ENCODE measurements at places on chromosomes 16 and 17. TPM values are rescaled to one million over a fixed set of nuclear protein-coding genes. Genes with fewer than 3 reads are reported as not detected.

The SULT1A1 gene
- 15.9 TPM for total RNA-seq

The WNT9B gene
- 0.89 TPM for total RNA-seq

The TLCD2 gene
- 4.3 TPM for total RNA-seq

GRCh38 chr17:45104907-45105624 lies 27.2 kb downstream of the PLCD3 start:
- H3K36me3 ChIP-seq, result peaks cover 17% of the 10 kb centered on the region
- no peaks in the 10 kb centered on the region for H3K27me3 ChIP-seq
- H3K27ac ChIP-seq, result no peak overlapping the region
- H3K4me3 ChIP-seq, result no peak overlapping the region
- DNase-seq, result no peak
- peaks cover 16% of the 10 kb centered on the region for H3K4me1 ChIP-seq

DNA sequence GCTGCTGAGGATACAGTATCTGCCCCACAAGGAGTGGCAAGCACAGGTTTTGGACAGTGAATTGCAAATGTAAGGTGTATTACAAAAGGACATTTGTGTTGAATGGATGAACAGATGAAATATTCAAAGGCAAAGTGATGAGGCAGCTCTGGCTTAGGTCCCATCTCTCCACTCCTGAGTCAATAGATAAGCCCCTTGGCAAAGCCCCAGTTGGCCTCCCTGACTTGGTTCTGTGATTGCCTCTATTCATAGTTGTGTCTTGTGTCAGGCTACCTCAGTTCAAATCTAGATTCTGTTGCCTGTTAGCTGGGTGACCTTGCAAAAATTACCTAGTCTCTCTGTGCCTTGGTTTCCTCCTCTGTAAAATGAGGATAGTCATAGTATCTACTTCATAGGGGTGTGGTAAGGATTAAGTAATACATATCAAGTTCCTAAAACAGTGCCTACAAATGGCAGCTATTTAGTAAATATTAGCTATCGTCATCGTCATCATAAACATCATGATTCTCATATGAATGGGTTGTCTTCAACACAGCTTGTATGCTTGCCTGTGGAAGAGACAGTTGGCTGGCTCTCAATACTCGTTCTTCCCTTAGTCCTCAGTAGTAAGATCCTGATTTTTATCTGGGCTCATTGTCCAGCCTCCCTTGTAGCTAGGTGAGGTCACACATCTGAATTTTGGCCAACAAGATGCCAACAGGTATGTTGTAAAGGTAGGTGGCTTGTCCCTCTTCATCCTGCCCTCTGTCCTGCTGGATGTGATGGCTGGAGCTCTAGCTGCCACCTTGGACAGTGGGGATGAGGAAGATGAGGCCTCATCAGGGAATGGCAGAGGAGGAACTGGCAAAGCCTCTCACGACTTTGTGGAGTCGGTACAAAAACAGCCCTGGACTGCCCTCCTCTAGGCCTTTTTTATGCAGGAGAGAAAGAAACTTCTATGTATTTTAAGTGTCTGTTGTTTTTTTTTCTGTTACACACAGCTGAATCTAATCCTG lies 2.1 kb upstream of the MFAP4 start:
- DNase-seq, result no peak
- H3K4me1 ChIP-seq, result peaks cover 42% of the 10 kb centered on the region
- no peak overlapping the region for H3K4me3 ChIP-seq
- no peaks in the 10 kb centered on the region for H3K27me3 ChIP-seq
- H3K36me3 ChIP-seq, result peaks cover 9% of the 10 kb centered on the region

DNA sequence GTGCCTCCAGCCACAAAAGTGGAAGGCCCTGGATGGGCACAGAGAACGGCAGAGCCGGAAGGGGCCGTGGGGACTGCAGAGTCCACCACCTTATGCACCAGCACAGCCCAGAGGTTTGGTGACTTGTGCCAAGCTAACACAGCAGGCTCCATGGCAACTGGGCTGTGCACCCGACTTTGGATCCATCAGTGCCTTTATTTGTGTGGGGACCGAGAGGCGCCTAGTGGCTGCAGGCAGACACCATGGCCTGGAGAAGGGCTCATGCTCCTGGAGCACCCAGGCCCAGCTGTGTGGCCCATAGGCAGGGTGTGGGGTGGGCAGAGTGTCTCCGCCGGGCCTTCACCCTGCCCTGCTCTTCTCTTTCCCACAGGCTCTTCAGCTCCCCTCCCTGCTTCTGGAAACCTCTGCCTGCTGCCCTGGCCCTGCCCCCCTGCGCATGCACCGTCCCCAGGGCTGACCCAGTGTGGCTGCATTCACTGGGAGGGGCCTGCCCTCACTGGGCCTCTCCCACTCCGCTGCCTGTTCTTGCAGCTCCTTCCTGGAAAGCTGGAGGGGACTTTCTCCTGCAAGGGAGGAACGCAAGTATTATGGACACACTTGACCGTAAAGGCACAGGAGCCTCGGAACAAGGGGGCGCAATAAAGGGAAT lies 10.1 kb downstream of the C16orf90 start:
- H3K36me3 ChIP-seq, result peaks cover 20% of the 10 kb centered on the region
- no peaks in the 10 kb centered on the region for H3K4me1 ChIP-seq
- DNase-seq, result no peak

DNA sequence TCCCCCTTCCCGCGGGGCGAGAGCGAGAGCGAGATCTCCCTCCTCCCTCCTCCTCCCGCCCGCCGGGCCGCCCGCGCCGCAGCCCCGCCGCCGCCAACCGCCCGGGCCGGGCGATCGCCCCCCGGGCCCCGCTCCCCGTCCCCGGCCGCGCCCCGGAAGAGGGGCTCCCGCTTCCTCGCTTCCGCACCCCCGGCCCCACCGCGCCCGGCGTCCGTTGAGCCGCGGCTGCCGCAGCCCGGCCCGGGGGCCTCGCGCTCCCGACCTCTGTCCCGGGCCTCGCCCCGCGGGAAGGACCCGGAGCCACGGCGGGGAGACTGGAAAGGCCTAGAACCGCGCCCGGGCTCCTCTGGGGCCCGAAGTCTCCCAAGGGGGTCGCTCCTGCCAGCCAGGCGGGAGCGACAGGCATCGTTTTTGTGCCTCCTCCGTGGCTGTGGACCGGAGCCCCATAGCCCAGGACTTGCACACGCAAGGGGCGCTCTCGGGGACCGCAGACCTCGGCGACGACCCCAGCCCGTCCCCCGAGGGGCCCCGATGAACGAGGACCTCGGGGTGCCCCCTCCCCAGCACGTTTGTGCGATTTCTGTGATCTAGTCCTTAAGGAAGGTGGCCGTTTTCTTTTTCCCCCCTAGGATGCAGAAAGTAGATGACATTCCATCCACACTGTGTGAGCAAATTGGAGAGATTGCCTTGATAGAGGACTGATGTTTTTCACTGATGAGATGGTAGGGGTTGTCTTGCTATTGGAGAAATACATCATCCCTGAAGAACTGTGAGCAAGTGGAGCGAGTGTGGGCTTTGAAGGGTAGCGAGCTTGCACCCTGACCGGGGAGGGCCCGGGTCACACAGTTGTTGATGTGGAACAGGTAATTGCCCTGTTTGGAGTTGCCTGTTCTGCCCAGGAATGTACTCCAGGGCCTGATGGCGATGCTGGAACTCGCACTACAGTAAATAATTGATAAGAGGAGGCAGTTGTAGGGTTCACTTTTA lies 611 bp downstream of the BANP start:
- peaks cover 14% of the 10 kb centered on the region for H3K36me3 ChIP-seq
- H3K4me3 ChIP-seq, result peak overlapping the region; percentile 100
- H3K27me3 ChIP-seq, result no peaks in the 10 kb centered on the region
- no peak for DNase-seq

DNA sequence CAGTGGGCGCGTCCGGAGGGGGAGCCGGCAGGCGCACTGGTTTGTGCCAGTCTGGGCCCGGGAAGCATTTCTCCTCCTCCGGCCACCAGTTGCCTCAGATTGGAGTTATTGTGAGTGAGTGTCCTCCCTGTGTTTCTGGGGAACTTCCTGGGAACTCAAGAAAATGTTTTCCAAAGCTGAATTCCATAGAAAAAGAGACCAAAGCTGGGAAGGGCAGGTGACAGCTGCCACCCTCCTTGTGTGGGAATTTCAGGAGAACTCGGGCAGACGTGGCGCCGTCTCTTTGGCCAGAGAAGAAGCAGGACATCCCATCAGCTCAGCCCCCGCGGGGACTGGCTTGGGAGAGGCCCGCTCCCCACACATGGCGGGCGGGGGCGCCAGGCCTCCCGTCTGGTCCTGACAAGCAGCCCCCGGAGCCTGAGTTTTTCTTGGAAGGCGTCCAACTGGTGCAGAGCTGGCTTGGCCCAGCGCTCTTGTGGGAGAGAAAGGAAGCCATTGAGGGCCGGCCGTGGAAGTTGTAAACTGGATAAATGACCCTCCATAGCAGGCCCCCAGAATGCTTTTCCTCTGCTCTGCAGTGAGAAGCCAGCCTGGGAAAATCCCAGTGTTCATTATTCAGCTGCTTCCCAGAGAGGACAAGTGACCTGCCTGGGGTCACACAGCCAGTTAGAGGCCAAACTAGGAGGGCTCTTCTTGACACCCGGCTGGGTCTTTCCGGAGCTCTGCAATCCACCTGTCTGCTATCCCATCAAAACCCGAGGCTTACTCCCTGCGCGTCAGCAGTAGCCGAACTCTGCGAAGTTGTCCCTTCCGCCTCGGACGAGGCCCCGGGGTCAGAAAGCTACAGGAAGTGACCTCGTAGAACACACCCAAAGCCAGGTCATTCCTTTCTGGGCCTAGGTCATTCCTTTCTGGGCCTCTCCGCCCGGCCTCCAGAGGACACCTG lies 39.2 kb upstream of the GSE1 start:
- no peak for DNase-seq
- H3K4me1 ChIP-seq, result peaks cover 71% of the 10 kb centered on the region
- H3K27me3 ChIP-seq, result peaks cover 3% of the 10 kb centered on the region
- peak overlapping the region; percentile 0 for H3K4me3 ChIP-seq

DNA sequence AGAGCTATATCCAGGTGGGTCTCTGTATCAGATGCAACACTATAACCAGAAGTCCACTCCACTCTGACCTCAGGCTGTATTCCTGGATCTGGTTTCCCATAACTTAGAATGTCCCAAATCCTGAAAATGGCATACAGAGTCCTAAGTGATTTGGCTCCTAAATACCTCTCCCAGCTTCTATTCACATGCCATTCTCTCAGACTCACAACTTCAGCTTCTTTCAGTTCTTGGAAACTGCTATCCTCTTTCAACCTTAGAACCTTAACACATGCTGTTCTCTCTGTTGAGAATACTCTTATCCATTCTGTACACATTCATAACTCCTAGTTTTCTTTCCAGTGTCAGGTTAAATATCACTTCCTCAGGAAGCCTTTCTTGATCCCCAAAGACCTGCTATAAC lies 132.0 kb downstream of the BRIP1 start:
- H3K27me3 ChIP-seq, result no peaks in the 10 kb centered on the region
- H3K4me3 ChIP-seq, result no peak overlapping the region
- peaks cover 9% of the 10 kb centered on the region for H3K36me3 ChIP-seq
- DNase-seq, result no peak

DNA sequence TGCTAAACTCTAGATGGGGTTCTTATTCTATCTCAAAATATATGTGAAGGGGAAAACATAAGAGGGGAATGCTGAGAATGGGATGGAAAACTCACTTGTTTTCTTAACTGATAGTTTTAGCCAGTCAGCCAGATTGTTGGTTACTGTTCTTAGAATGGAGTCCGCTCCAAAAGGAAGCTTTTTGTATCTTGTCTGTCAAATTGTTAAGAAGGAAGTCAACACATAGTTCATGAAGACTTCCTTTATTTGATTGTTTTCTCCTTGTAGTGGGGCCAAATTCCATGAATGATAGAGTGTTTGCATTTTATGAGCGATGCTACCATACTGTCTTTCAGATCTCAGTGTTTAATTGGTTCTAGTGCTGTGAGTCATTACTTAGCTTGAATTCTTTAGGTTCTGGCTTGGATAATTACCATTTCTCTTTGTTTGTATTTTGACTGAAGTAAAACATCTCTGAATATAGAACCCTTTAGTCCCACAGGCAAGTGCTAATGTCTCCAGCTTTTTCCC lies 98.3 kb upstream of the GOT2 start:
- no peak overlapping the region for H3K4me3 ChIP-seq
- H3K36me3 ChIP-seq, result no peaks in the 10 kb centered on the region
- no peak overlapping the region for H3K27ac ChIP-seq
- DNase-seq, result no peak

DNA sequence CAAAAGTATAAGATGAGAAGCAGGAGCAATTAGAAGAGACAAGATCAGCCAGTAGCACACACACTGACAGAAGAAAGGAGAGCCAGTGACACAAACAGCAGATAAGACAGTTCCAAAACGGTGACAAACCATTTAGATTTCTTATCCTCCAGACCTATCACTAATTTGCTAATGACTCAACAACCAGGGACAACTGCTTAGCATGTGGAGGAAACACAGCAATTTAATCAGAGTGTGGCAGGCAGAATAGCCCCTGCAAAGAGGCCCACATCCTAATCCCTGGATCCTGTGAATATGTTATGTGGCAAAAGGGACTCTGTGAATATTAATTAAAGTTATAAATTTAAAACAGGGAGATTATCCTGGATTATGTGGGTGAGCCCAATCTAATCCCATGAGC lies 81.1 kb downstream of the CACNG1 start:
- H3K4me1 ChIP-seq, result no peaks in the 10 kb centered on the region
- no peak for DNase-seq
- no peak overlapping the region for H3K4me3 ChIP-seq
- no peaks in the 10 kb centered on the region for H3K27me3 ChIP-seq
- no peak overlapping the region for H3K27ac ChIP-seq

DNA sequence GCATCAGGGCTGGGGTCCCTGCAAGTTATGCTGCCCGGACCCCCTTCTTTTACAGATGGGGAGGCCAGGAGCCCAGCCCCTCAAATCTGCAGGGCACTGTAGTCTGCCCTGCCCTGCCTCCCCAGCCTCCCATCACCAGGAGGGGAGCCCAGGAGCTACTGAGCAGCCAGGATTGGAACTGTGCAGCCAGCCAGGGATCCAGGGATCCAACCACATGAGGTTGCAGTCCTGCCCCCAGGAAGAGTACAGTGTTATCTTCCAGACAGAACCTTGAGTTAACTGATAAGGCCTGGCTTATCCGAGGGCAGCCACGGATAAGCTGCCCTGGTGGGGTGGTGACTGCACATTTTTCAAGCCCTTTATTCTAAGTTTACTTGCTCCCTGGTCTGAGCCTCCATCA lies 11.4 kb upstream of the NDRG4 start:
- H3K27me3 ChIP-seq, result peaks cover 4% of the 10 kb centered on the region
- no peak overlapping the region for H3K4me3 ChIP-seq
- H3K36me3 ChIP-seq, result no peaks in the 10 kb centered on the region
- H3K4me1 ChIP-seq, result peaks cover 9% of the 10 kb centered on the region
- no peak for DNase-seq

GRCh38 chr17:37220607-37220953 lies 155.2 kb upstream of the C17orf78 start:
- H3K36me3 ChIP-seq, result peaks cover 3% of the 10 kb centered on the region
- H3K4me3 ChIP-seq, result no peak overlapping the region
- H3K27me3 ChIP-seq, result no peaks in the 10 kb centered on the region

DNA sequence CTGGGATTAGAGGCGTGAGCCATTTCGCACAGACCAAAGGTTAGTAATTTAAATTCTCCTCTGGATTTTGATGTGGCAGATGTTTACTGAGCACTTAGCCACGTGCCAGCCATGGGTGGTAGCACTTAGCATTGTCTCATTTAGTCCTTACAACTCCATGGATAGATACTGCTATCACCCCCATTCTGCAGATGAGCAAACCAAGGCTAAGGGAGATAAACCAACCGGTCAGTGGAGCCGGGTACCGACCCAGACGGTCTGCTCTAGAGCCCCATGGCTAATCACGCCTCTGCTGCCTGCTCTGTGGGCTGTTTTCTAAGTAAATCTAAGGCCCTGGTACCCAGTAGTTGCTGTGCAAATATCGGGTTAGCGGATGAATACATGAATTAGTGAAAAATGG lies 12.6 kb upstream of the ADGRG1 start:
- peaks cover 16% of the 10 kb centered on the region for H3K4me1 ChIP-seq
- no peak overlapping the region for H3K27ac ChIP-seq
- DNase-seq, result no peak
- H3K36me3 ChIP-seq, result no peaks in the 10 kb centered on the region
- H3K27me3 ChIP-seq, result no peaks in the 10 kb centered on the region
